CD4-positive, alpha-beta memory T cell (primary cell): ENCODE measurements at places on chromosomes 1 and 21.

- H3K27me3 ChIP-seq: no peaks in the 10 kb centered on the region
- H3K36me3 ChIP-seq: no peaks in the 10 kb centered on the region
- no peak overlapping the region for H3K4me3 ChIP-seq
- DNase-seq: no peak
Measured at GRCh38 chr1:228668553-228669241, 66.6 kb upstream of the RHOU start.

- H3K27ac ChIP-seq: no peak overlapping the region
- H3K27me3 ChIP-seq: no peaks in the 10 kb centered on the region
- no peak for DNase-seq
- H3K4me3 ChIP-seq: no peak overlapping the region
Measured at GRCh38 chr1:50667710-50668356, 244.6 kb upstream of the DMRTA2 start.

DNA sequence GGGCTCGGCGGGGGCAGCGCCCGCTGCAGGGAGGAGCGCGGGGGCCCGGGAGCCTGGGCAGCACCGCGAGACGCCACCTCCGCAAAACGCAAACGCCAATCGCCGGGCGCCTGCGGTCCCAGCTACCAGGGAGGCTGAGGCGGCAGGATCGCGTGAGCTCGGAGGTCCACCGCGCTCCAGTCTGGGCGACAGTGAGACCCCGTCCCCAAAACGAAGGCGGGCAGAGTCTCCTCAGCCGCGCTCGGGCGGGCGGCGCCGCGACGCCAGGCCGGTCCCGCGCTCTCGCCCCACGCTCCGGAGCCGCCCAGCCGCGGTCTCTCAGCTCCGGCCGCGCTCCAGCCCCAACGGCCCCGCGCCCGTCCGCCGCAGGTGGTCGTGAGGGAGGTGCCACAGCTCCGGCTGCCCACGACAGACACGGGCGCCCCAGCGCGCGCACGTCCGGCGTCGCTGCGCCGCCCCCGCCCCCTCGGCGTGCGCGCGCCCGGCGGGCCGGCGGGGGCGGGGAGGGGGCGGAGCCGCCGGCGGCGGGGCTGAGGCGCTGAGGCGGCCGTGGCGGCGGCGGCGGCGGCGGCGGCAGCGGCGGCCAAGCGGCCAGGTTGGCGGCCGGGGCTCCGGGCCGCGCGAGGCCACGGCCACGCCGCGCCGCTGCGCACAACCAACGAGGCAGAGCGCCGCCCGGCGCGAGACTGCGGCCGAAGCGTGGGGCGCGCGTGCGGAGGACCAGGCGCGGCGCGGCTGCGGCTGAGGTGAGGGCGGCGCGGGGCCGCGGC lies at the start of gene ADARB1:
Gene ADARB1, plus strand, starts transcription at position 533 of the 770 bp plus-strand sequence. CDS start 97,077 bp downstream, outside the sequence.
- H3K4me1 ChIP-seq: peaks cover 44% of the 10 kb centered on the region
- H3K4me3 ChIP-seq: peak within 1 kb of the TSS; percentile 18
- no peaks in the 10 kb centered on the region for H3K36me3 ChIP-seq
- H3K27ac ChIP-seq: peak within 1 kb of the TSS; percentile 64
- DNase-seq: no peak

GRCh38 chr1:228900886-228901392 lies 165.7 kb downstream of the RHOU start:
- no peaks in the 10 kb centered on the region for H3K4me1 ChIP-seq
- DNase-seq: no peak
- no peaks in the 10 kb centered on the region for H3K36me3 ChIP-seq
- H3K4me3 ChIP-seq: no peak overlapping the region
- no peaks in the 10 kb centered on the region for H3K27me3 ChIP-seq

GRCh38 chr1:82337635-82338034 lies 536.9 kb downstream of the ADGRL2 start:
- H3K27me3 ChIP-seq: no peaks in the 10 kb centered on the region
- DNase-seq: no peak
- no peak overlapping the region for H3K4me3 ChIP-seq
- no peaks in the 10 kb centered on the region for H3K4me1 ChIP-seq
- no peaks in the 10 kb centered on the region for H3K36me3 ChIP-seq

DNA sequence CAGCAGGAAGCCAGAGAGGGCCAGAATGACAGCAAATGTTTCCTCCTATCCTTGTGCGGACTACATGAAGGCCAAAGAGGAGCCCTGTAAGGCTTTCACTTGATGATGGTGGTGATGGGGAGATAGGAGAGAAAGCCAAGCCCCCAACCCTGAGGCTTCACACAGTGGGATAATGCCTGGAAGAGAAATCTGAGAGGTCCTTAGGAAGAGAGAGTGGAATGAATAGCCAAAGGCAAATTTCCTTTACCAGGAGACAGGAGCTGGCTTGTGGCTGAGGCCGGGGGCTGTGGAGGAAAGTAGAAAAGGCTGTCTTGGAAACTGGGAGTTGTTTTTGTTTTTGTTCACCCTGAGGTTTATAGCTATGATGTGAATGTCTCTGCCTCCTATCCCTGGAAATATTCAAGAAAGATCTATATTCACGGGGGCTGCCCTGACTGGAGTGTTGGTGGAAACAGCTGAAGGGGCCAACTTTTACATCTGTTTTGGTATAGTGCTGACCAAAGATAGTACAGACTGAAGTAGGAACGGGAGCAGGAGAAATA lies 13.0 kb upstream of the RNF19B start:
- H3K4me3 ChIP-seq: no peak overlapping the region
- DNase-seq: no peak
- H3K4me1 ChIP-seq: peaks cover 33% of the 10 kb centered on the region
- H3K36me3 ChIP-seq: no peaks in the 10 kb centered on the region

- no peak for DNase-seq
- no peak overlapping the region for H3K27ac ChIP-seq
- H3K4me3 ChIP-seq: no peak overlapping the region
Measured at GRCh38 chr1:24900985-24901781, 28.9 kb downstream of the RUNX3 start.

DNA sequence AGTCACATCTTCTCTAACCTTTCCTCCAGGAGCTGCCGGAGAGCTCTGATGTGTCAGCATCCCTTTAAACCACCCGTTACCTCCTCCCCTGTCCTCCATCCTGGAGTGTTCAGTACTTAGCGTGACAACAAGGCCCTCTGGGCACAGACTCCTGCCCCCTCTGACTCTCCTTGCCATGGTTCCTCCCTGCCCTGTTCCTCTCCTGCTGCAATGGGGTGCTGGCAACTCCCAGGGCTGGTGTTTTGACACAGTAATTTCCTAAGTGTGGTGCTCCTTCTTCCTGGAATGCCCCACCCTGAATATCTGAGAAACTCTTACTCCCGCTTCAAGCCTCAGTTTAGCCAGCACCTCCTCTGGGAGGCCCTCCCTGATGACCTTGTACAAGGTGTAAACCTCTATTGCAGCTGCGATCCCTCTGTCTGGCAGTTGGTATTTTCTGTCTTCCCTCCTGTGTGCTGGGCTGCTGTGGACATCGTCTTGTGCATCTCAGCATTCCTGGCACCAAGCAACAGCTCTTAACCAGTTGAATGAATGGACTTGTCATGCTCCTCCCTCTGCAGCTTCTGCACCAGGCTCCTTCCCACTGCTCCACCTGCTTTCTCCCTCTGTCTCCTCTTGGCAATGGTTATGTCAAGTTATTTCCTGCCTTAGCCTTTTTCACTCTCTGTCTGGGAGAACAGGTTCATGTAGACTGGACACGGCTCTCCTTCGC lies 48.2 kb upstream of the ETV3 start:
- no peak for DNase-seq
- no peaks in the 10 kb centered on the region for H3K36me3 ChIP-seq
- no peak overlapping the region for H3K27ac ChIP-seq
- H3K4me1 ChIP-seq: no peaks in the 10 kb centered on the region
- H3K27me3 ChIP-seq: no peaks in the 10 kb centered on the region

GRCh38 chr1:31782421-31783410 lies 18.6 kb upstream of the ADGRB2 start:
- no peaks in the 10 kb centered on the region for H3K27me3 ChIP-seq
- peaks cover under 1% of the 10 kb centered on the region for H3K4me1 ChIP-seq
- no peak overlapping the region for H3K27ac ChIP-seq
- DNase-seq: no peak

DNA sequence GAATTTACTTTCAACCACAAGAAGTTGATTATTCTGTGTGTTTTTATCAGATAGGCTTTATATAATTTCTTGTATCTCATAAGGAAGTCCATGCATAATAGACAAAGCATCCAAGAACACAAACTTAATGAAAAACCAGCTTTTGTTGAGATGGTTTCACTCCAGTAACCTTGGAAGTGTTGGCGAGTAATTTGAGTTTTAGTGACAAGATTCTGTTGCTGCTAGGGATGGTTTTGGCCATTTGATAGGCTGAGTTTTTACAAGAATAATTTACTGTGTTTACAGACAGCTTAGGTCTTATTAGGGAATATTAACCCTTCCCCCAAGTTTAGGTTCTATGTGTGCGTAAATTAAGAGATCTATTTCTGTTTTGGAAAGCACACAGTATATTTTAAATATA lies 513.6 kb downstream of the USP25 start:
- H3K27ac ChIP-seq: no peak overlapping the region
- no peak for DNase-seq
- no peaks in the 10 kb centered on the region for H3K27me3 ChIP-seq
- no peaks in the 10 kb centered on the region for H3K36me3 ChIP-seq

DNA sequence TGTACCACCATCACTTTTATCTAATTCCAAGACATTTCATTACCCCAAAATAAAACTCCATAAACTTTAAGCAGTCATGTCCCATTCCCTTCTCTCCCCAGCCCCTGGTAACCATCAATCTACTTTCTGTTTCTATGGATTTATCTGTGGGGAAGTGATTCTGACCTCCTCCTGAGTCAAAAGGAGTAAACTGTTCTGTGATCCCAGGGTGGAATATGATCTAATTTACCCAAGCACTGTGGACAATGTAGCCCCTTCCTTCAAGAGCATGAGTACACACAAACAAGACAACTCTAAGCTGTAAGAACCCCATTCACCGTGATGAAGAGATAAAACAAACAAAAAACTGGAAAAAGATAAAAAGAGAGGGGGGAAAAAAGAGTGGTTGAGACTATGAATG lies 77.9 kb downstream of the PLPP3 start:
- no peaks in the 10 kb centered on the region for H3K36me3 ChIP-seq
- H3K4me1 ChIP-seq: no peaks in the 10 kb centered on the region
- no peak for DNase-seq

DNA sequence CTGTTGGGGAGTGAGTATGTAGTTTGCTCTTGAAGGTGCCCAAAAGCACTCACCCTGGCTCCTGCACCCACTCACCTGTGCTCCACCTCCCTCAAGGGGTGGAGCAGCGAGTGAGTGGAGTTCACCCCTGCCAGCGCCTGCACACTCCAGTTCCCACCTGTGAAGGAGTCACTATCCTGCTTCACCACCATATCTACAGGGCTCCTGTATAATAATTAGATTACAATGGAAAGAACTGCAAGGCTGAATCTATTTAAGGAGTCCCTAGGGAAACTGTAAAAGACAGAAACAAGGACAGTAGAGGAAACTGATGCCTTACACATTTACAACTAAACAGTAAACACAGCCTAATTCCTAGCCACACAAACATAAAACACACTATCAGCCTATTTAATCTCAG lies 4.1 kb downstream of the DNAI4 start:
- H3K27ac ChIP-seq: no peak overlapping the region
- peaks cover 13% of the 10 kb centered on the region for H3K4me1 ChIP-seq
- no peaks in the 10 kb centered on the region for H3K36me3 ChIP-seq
- DNase-seq: no peak

- no peaks in the 10 kb centered on the region for H3K36me3 ChIP-seq
- no peak overlapping the region for H3K4me3 ChIP-seq
- no peaks in the 10 kb centered on the region for H3K27me3 ChIP-seq
- peaks cover 70% of the 10 kb centered on the region for H3K4me1 ChIP-seq
- H3K27ac ChIP-seq: no peak overlapping the region
Measured at GRCh38 chr1:243841507-243841906, 8.5 kb downstream of the AKT3 start.

DNA sequence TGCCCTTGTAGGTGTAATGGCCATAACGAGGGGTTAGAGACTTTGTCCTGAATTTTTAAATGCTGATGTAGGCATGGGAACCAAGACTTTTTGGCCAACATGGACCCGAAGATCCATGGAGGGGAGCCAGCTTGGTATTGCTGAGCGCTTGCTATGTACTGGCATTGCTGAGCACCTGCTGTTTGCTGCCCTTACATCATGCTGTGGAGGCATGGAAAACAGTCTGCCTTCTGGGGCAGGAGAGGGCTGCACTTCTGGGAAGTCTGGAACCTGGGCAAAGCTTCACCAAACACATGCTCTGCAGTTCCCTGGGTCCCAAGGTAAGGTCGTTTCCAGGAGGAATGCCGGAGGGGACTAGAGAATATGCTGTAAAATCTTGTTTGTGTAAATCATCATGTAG lies 86.3 kb upstream of the CNIH3 start:
- H3K27ac ChIP-seq: no peak overlapping the region
- no peaks in the 10 kb centered on the region for H3K4me1 ChIP-seq
- no peaks in the 10 kb centered on the region for H3K27me3 ChIP-seq
- H3K4me3 ChIP-seq: no peak overlapping the region
- DNase-seq: no peak
- H3K36me3 ChIP-seq: no peaks in the 10 kb centered on the region

GRCh38 chr1:108345776-108346531 lies 102.1 kb upstream of the NBPF4 start:
- H3K4me3 ChIP-seq: no peak overlapping the region
- H3K4me1 ChIP-seq: no peaks in the 10 kb centered on the region
- DNase-seq: no peak

GRCh38 chr1:96579636-96580035 lies 141.9 kb upstream of the PTBP2 start:
- DNase-seq: no peak
- no peak overlapping the region for H3K4me3 ChIP-seq
- no peaks in the 10 kb centered on the region for H3K36me3 ChIP-seq
- H3K4me1 ChIP-seq: no peaks in the 10 kb centered on the region

DNA sequence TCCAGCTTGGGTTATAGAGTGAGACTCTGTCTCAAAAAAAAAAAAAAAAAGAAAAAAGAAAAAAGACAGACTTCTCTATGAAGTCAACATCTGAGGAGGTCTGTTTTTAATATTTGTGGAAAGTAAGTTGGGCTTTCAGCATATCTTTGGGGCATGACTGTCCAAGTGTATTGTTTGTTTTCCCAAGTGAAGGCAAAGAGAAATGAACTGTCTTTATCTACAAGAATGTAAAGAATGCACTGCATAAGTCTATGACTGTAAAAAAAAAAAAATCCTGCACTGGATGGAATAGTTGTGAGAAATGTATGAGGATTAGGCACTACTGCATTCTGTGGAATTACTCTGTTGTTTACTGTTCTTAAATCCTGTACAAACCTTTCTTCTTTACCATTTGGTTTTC lies 45.6 kb upstream of the TMEM61 start:
- no peak overlapping the region for H3K4me3 ChIP-seq
- no peak for DNase-seq
- no peaks in the 10 kb centered on the region for H3K36me3 ChIP-seq
- no peaks in the 10 kb centered on the region for H3K27me3 ChIP-seq

GRCh38 chr1:78743626-78744025 lies 94.0 kb downstream of the IFI44 start:
- H3K4me3 ChIP-seq: no peak overlapping the region
- H3K27ac ChIP-seq: no peak overlapping the region
- H3K36me3 ChIP-seq: no peaks in the 10 kb centered on the region
- no peak for DNase-seq
- no peaks in the 10 kb centered on the region for H3K4me1 ChIP-seq
- no peaks in the 10 kb centered on the region for H3K27me3 ChIP-seq
